Peyer's patch (tissue), 4 donors: ENCODE measurements at places on chromosomes 5 and 9. TPM values are rescaled to one million over a fixed set of nuclear protein-coding genes. Genes with fewer than 3 reads are reported as not detected.

The GABRB2 gene
- total RNA-seq, result 3.2 TPM

The LCN12 gene
- total RNA-seq, result 1.8 TPM

DNA sequence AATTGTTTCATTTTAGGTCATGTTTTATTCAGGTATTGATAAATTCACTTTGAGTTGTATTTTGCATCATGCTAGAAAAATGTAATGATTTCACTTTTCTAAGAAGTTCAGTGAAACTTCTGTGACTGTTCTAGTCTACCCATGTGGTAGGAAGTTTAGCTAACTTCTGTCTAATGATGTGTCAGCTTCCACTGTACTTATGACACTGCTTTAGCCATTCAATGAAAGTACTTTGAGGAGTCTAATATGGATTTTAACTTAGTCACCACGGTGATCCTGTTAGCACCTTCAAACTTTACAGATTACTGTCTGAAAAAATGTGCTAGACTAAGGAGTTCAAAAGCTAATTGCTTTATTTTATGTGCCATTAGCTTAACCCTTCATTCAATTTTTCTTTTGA, 1510.5 kb upstream of the CDH9 start:
- no peak overlapping the region for H3K4me3 ChIP-seq
- H3K4me1 ChIP-seq, result no peaks in the 10 kb centered on the region
- no peaks in the 10 kb centered on the region for H3K27me3 ChIP-seq
- DNase-seq, result no peak
- H3K36me3 ChIP-seq, result no peaks in the 10 kb centered on the region

- H3K4me3 ChIP-seq, result no peak overlapping the region
- H3K27ac ChIP-seq, result no peak overlapping the region
- DNase-seq, result no peak
- no peaks in the 10 kb centered on the region for H3K36me3 ChIP-seq
Observed at GRCh38 chr5:178440181-178440580, 150.0 kb downstream of the COL23A1 start.

DNA sequence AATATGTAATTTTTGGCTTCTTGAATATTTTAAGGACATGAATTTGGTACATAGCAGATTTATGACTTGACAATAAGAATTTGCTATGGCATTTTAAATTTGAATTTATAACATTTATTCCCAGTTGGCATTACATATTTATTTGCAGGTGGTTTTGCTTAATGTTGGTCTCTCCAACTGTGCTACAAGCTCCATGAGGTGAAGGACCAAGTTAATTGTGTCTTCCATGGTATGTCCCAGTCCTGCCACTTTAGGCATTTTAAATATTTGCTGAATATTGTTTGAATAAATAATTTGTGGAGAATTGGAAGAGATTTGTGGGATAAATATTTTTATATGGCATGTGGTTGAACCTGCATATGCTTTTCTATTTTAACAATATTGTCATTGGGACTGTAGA, 253.4 kb upstream of the RIOK2 start:
- H3K36me3 ChIP-seq, result no peaks in the 10 kb centered on the region
- no peaks in the 10 kb centered on the region for H3K27me3 ChIP-seq
- H3K4me1 ChIP-seq, result no peaks in the 10 kb centered on the region
- no peak overlapping the region for H3K4me3 ChIP-seq

- H3K4me3 ChIP-seq, result no peak overlapping the region
- H3K27ac ChIP-seq, result no peak overlapping the region
- H3K4me1 ChIP-seq, result no peaks in the 10 kb centered on the region
- H3K36me3 ChIP-seq, result no peaks in the 10 kb centered on the region
- no peaks in the 10 kb centered on the region for H3K27me3 ChIP-seq
Observed at GRCh38 chr5:16981700-16982099, 45.6 kb upstream of the MYO10 start.

- no peak overlapping the region for H3K4me3 ChIP-seq
- no peaks in the 10 kb centered on the region for H3K36me3 ChIP-seq
- no peak overlapping the region for H3K27ac ChIP-seq
- no peaks in the 10 kb centered on the region for H3K27me3 ChIP-seq
- DNase-seq, result no peak
- no peaks in the 10 kb centered on the region for H3K4me1 ChIP-seq
Observed at GRCh38 chr5:169201597-169201996, 99.3 kb downstream of the SLIT3 start.

- H3K4me1 ChIP-seq, result no peaks in the 10 kb centered on the region
- no peak for DNase-seq
- no peak overlapping the region for H3K4me3 ChIP-seq
Observed at GRCh38 chr9:16656432-16657169, 213.9 kb downstream of the BNC2 start.

GRCh38 chr5:108726446-108727235, 21.1 kb upstream of the FER start:
- peaks cover 6% of the 10 kb centered on the region for H3K4me1 ChIP-seq
- no peaks in the 10 kb centered on the region for H3K27me3 ChIP-seq
- H3K36me3 ChIP-seq, result no peaks in the 10 kb centered on the region
- H3K27ac ChIP-seq, result peak overlapping the region; percentile 86
- no peak for DNase-seq
- no peak overlapping the region for H3K4me3 ChIP-seq
